ENCODE measurements at places on chromosomes 2 and 18.

DNA sequence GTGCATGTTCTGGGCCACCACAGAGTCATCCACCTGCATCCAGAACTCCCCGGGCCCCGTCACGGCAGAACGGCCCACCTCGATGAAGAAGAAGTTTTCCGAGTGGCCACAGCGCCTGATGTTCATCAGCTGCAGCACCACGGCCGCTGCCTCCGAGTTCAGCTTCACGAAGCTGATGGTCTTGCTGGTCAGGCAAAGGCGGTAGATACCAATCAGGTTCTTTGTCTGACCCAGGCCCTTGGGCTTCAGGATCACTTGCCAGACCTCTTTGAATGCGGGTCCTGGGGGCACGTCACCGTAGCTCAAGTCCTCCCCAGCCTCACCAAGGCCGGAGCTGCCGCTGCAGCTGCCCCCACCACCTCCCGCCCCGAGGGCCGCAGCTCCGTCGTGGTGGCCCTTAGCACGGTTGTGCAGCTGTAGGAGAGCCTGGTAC, 1.6 kb downstream of the IRS1 start:
- DNase-seq, result no peak

GRCh38 chr2:101830146-101830545, 132.6 kb downstream of the MAP4K4 start:
- no peak for DNase-seq

GRCh38 chr2:8215159-8215863, 466.5 kb upstream of the ID2 start:
- no peak for DNase-seq

GRCh38 chr2:22691666-22692065, 693.3 kb upstream of the KLHL29 start:
- DNase-seq, result no peak

GRCh38 chr2:126898636-126899035, at the start of gene TEX51:
Gene TEX51 (plus strand): TSS chr2:126898890. CDS start chr2:126898919, 29 bp downstream.
- no peak for DNase-seq

- DNase-seq, result no peak
These were observed 455.7 kb downstream of the ARHGAP15 start for GRCh38 chr2:143584936-143585335.

DNA sequence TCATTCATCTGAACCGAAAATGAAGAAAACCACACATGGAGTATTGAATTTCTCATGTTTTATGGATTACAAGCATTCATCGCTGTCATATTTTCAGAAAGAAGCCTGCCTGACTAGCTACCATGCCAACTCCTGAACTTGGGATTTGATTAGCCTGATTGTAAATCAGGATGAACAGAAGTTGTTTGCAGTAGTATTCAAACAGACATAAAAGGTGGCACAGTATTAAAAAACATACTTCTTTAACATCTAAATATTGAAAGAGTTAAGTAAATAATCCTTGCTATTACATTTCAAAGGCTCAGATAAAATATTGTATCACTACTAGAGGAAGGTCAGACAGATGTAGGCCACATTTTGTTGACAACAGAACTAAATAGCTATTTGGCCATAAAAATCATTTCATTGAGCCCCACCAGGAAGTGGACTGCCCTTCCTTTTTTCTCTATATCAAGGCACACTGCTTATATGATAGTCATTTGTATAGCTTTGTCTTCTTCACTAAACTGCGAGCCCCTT, 21.6 kb downstream of the SLC38A11 start:
- DNase-seq, result no peak

GRCh38 chr18:47150824-47151366, 595 bp upstream of the HDHD2 start:
- DNase-seq, result no peak

- peak; percentile 36 for DNase-seq
These were observed 26.4 kb upstream of the MSTN start for GRCh38 chr2:190088917-190089316.

DNA sequence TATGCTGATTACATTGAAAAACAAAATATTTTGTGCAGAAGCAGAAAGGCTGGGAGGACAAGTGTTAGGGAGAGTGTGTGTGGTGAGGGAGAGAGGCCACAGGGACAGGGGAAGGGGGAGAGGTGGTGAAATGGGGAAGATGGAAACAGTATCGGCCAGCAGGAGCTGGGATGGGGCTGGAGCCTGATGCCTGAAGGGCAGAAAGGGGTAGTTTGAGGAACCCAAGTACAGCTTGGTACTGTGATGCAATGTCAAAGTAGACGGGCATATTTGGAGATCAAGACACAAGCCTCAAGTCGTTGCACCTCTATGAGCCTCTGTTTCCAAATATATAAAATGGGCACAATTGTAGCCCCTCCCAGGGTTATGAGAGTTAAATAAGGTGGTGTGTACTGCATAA, 152.1 kb downstream of the LPIN1 start:
- DNase-seq, result no peak

DNA sequence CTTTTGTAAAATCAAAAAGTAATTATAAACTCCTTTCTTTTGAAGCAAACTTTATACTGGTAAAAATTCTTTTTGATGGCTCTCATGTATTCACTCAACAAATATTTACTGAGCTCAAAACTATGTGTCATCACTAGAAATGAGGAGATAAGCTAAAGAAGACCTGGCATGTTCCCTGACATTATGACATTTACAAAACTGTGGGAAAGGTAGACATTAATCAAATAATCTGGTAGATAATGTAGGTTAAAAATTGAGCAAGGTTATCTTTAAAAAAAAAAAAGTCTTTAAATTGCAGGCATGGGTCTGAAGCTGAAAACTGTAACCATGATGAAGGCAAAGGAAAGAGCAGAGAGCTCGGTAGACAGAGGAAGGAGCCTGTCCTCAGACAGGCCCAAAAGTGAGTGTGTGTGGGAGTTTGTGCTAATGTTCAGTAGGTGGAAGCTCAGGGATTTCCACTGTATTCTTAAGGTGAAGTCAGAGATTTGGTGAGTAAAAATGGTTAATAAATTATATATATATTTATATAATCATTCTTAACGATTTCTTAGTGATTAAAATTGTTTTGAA, 612.9 kb downstream of the LRP1B start:
- no peak for DNase-seq

- DNase-seq, result no peak
These were observed 405.0 kb upstream of the DDX18 start for GRCh38 chr2:117409443-117409842.

GRCh38 chr2:45953376-45954027, 302.0 kb downstream of the PRKCE start:
- DNase-seq, result no peak

DNA sequence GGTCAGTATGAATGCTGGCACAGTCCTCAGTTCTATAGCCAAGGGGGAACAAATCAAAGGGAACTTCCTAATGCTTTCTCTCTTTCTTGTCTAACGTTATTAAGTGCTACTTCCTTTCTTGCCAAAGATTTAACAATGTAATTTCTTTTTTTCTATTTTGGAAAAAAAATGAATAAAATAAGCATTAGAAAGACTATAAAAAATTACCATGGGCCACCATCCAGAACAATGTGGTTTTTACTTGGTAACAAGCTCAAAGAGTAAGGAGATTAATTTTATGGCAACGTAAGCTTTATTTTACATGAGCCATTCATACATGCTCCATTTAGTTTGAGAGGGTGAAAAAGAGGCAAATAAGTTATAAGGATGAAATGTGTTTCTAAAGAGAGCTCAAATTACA, 40.1 kb downstream of the SERPINE2 start:
- DNase-seq, result no peak

Data from urothelium cell line (cell line).